ENCODE measurements at places on chromosomes 6 and 20. TPM values are rescaled to one million over a fixed set of nuclear protein-coding genes. Genes with fewer than 3 reads are reported as not detected.

The CLIC5 gene
- 2.7 TPM for total RNA-seq

The AKIRIN2 gene
- 23.2 TPM for total RNA-seq

The GPLD1 gene
- total RNA-seq: 13.1 TPM

DNA sequence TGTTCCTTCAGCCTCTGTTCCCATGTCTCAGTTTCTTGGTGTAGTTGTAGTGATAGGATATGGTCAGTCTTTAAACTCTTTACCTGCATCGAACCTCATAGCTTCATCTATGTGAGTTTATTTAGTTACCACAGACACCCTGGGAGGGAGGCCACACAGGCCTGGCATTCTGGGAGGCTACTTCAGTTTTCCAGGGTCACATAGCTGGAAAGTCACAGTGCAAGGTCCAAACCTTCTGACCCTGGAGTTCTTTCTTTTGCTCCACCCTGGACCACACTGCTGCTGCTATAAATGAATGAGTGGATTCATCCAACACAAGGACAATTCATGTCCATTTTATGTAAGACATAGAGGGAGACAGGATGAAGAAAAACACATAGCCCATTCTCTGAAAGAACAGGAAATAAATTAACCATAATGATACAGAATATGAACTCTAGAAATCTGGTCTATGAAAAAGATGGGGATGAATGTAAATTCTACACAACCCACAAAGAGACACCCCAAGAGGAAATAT is 60.8 kb downstream of the LAMA4 start:
- DNase-seq: no peak

- DNase-seq: no peak
These were observed 113.0 kb upstream of the TMEM170B start for GRCh38 chr6:11424395-11425034.

DNA sequence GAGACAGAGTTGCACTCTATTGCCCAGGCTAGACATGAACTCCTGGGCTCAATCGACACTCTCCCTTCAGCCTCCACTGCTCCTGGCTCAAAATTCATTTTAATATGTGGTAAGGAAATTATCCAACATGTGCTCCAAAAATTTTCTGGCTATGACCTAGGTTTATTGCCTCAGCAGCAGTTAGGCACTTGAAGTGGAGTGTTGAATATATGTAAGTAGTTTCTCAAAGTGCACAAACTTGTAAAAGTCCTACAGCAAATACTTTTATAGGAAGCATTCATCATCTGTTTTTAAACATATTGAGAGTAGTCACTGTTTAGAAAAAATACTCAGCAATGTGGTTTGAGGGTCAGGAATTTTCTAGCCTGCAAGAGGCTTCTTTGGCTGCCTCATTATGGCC is 13.2 kb downstream of the FILIP1 start:
- DNase-seq: no peak

GRCh38 chr6:786946-787763 is 94.2 kb upstream of the EXOC2 start:
- no peak for DNase-seq

- no peak for DNase-seq
These were observed 26.2 kb downstream of the TMEM170B start for GRCh38 chr6:11563793-11564192.

The ANKRD60 gene
- not detected for total RNA-seq

DNA sequence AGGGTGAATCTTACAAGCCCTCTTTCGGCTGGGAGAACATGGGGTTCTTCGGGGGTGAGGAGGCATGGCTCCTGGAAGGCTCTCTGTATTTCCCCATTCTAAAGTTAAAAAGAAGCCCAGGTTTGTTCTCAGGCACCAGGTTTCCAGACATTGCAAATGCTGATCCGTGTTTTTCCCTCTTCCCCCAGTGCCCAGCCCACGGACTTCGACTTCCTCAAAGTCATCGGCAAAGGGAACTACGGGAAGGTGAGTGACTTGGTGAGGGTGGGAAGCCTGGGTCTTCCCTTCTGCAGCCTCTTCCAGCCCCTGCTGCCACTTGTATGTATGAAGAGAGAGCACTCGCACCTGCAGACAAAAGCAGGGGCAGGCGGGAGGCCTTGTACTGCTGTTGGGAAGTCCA is 8.7 kb downstream of the SGK2 start:
- no peak for DNase-seq

- no peak for DNase-seq
These were observed 211.5 kb upstream of the FKBP1C start for GRCh38 chr6:62999796-63000195.

DNA sequence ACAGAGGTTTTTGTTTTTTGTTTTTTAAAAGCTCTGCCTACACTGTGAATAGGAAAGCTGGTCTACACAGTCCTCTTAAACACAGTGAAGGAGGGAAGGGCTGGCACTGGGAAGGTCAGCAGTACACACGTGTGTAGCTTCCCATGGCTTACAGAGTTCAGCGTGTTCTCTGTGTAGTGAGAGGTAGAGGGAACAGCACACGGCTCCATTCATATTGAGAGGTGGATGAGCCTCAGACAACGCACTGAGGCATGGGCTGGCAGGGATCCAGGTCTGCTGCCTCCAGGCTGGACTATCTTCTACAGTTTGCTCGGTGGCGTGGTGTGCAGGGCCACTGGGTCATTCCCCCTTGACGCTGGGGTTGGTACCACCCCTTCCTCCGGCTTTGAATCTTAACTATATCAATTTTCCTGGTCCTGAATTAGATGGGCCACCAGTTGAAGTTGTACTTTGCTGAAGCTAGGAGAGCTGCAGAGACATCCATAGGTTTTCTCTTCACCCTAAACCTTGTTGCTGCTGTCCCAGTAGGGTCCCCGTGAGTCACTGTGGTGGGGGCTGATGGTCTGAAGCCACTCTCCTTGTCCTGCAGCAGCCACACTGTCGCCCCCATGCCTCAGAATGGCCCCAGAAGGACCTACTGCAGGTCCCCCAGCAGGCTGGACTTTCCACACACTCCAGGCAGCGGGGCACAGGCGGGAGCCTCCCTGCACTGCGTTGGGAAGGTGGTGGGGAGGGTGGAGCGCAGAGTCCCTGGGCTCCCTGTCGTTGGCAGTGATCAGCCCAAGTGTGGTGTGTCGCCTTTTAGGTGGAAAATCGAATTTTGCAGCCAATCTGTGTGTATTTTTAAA is 2.0 kb downstream of the ARFGAP1 start:
- no peak for DNase-seq

The SLC25A27 gene
- total RNA-seq: 43.5 TPM

DNA sequence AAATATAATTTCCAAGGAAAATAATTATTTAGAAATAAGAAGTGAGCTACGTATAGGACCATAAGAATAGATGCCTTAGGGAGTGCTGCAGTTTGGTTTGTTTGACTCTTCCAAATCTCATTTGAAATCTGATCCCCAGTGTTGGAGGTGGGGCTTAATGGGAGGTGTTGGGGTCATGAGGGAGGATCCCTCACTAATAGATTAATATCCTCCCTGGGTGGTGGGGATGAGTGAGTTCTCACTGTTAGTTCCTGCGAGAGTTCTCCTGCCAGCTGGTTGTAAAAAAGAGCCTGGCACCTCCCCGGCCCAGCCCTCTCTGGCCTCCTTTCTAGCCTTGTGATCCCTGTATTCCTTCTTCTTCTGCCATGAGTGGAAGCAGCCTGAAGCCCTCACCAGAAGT is 69.3 kb downstream of the RCAN2 start:
- DNase-seq: no peak

GRCh38 chr6:111265842-111266241 is 178.5 kb downstream of the SLC16A10 start:
- DNase-seq: no peak

The WFDC13 gene
- total RNA-seq: not detected

DNA sequence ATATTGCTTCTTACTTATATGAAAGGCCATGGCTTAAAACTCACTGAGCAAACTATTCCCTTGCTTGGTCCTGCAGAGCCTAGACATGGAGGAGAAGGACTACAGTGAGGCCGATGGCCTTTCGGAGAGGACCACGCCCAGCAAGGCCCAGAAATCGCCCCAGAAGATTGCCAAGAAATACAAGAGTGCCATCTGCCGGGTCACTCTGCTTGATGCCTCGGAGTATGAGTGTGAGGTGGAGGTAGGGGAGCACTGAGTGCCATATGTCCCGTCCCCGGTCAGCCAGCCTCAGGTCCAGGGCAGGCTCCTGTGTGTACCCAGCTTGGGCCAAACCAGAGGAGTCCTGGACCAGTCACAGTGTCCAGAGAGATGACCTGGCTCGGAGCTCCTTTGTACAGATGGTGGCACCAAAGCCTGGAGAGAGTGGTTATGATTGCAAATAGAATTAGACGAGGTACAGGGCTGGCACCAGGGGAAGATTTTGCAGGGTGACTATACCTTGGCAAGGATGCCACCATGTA is 21.0 kb downstream of the EPB41L1 start:
- no peak for DNase-seq

DNA sequence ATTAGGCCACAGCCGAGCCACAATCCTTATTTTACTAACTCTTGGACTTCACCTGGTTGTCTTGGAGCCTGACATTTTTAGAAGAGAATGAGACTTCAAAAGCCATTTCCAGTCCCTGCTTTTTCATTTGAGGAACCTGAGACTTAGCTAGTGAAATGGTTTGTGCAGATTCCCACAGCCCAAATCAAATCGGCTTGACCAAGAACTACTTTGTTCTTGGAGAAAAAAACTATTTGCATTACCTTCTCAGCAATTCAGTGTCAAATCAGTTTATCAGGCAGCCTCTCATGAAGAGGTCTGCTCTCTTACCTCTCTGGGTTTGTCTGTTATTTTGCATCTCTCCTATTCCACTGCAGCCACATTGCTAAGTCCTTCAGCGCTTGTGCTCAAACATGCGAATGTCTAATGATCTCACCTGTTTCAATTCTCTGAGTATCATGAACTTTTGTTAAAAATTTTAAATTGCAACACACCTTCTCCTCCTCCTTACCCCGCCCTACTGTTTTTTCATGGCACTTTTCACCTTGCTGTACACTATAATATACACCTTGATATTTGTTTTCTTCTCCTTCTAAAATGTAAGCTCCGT is 573 bp upstream of the IFNGR1 start:
- DNase-seq: no peak

- DNase-seq: no peak
These were observed 123.5 kb downstream of the MAN1A1 start for GRCh38 chr6:119226089-119226488.

DNA sequence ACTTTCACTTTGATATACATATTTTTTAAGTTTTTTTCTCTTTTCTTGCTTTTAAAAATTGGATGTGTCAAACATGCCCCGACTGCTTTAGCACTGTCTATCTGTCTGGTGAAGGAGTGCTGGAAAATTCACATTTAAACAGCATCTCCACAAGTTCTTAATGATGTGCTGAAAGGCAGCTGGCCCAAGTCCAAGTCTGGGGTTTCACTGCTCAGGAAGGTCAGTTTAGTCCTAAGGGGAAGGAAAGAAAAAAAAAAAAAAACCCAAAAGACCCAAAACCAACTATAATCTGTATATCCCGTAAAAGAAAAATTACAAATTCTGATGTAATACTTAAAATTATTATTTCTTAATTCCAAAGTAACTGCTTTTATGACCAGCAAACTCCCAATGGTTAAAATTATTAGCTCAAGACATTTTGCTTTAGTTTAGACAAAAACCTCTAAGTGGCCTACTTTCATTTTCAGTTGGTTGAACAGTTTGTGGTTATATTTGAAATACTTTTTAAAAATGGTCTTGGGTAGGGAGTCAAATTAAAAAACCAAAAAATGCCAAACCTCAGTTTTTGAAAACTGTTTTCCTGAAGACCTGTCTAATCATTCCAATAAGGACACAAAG is 79.5 kb upstream of the PREP start:
- DNase-seq: no peak

GRCh38 chr6:87723170-87724078 is 21.4 kb upstream of the AKIRIN2 start:
- peak; percentile 15 for DNase-seq

GRCh38 chr20:46670585-46671584 is 18.4 kb downstream of the TP53RK start:
- peak; percentile 15 for DNase-seq

DNA sequence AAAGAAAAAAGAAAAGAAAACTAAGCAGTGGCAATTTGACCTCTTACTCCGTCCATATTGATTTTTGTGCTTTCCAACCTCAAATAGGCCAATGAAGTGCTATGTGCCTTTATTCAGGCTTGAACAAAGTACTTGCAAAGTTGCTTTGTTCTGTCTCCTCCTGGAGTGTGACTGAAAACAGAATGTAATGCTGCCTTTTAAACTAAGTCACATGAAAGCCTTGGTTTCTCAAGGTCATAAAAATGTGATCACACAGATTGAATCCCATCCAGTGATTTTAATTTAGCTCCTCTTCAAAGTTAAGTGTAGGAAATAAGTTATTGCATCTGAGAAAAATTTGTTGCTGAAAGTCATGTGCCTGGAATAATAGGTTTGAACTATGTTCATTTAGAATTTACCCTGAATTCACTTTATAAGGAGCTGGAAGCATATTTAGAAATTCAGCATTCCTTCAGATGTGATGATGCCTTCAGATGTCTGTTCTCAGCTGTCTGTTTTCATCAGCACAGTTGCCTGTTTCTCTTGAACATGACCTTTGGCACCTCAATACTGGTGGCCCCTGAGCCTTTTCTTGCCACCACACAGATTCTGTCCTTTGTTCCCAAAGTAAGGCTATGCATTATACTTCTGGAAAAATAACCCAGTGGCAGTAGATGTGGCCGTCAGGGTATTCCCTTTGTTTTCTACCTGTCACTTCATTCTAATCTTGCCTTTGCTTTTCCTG is 48.8 kb downstream of the KIZ start:
- no peak for DNase-seq

GRCh38 chr20:51404297-51405060 is 138.0 kb downstream of the NFATC2 start:
- DNase-seq: no peak

GRCh38 chr6:39543095-39543494 is 182.1 kb downstream of the KIF6 start:
- DNase-seq: no peak

GRCh38 chr6:84460491-84460890 is 233.0 kb upstream of the CEP162 start:
- DNase-seq: no peak

DNA sequence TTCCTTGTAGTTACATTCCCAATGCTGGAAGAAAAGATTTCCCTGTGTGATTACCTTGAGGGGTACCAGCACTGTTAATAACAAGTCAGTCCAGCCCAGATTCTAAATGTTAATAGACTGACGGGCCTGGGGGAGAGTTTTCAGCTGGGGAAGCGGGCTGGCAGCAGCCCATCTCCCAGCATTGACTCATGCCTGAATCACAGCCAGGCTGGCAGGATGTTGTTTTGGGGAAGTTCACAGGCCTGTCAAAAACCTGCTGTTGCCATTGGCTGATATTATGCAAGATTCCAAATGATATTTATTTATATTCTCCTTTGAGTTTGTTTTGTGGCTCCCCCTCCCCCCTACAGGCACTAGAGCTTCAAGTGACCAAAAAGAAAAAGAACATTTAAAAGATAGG is 213.9 kb upstream of the CNR1 start:
- no peak for DNase-seq

DNA sequence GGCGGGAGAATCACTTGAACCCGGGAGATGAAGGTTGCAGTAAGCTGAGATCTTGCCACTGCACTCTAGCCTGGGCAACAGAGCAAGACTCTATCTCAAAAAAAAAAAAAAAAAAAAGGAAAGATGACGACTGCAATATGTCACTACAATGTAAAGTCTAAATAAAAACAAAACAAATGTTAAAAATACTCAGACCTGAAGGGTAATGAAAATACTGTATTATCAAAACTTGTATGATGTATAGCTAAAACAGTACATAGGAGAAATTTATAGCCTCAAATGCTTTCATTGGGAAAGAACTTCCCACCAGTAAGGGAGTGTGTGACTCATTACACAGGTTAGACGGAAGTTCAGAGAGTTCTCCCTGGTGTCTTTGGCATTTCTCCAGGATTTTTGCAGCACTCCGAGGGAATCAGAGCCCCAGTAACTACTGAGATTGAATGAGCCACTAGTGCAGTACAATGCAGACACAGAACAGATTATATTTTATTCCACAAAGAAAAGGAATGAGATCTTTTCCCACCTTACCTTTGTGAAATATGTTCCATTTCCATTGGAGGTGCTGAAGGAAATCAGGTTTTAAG is 12.5 kb upstream of the RALGAPB start:
- DNase-seq: no peak
